DND-41 (cell line): ENCODE measurements at places on chromosomes 3 and 15.

- H3K36me3 ChIP-seq = no peaks in the 10 kb centered on the region
- H3K27me3 ChIP-seq = no peaks in the 10 kb centered on the region
- no peak overlapping the region for H3K4me3 ChIP-seq
- H3K27ac ChIP-seq = no peak overlapping the region
- H3K4me1 ChIP-seq = no peaks in the 10 kb centered on the region
These were observed 905.8 kb downstream of the IGSF11 start for GRCh38 chr3:118128886-118129285.

DNA sequence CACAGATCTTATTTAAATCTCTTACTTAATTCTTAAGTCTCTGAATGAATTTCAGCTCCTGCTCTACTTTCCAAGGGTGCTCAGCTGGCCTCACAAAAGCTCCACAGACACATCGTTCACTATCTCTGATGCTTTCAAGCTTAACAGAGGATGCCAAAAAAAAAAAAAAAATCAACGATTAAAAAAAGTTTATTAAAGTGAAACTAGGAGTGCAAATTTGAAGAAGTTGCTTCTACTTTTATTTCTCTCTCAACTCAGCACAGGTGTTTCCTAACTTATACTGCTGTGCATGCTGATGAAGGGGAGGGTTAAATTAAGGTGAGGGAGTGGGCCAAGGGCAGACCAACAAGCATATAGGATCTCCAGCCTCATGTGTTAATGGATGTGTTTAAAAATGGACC, 157.2 kb downstream of the TIGIT start:
- H3K27me3 ChIP-seq = no peaks in the 10 kb centered on the region
- no peak overlapping the region for H3K27ac ChIP-seq
- H3K36me3 ChIP-seq = no peaks in the 10 kb centered on the region

DNA sequence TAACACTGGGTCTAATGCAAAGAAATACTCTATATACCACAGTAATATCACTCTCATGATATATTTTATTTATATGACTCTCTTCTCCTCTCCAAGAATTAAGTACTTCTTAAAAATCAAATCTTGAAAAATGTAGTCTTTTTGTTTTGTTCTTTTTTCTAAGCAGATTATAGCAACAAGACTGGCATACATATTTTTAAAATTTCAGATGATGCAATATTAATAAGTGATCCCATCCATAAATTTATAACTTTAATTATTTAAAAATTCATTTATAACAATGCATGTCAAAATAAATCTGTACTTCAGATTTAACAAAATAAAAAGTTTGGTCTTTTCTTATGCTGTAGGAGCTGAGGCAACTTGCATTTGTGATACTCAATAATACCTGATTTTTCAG, 95.0 kb upstream of the NEDD4 start:
- H3K36me3 ChIP-seq = peaks cover 14% of the 10 kb centered on the region; the same call in 1 of the 2 replicates
- H3K4me3 ChIP-seq = no peak overlapping the region

- no peak overlapping the region for H3K27ac ChIP-seq
- no peak overlapping the region for H3K4me3 ChIP-seq
- H3K36me3 ChIP-seq = no peaks in the 10 kb centered on the region
- DNase-seq = no peak
These were observed 57.0 kb upstream of the THRB start for GRCh38 chr3:24551626-24552025.

DNA sequence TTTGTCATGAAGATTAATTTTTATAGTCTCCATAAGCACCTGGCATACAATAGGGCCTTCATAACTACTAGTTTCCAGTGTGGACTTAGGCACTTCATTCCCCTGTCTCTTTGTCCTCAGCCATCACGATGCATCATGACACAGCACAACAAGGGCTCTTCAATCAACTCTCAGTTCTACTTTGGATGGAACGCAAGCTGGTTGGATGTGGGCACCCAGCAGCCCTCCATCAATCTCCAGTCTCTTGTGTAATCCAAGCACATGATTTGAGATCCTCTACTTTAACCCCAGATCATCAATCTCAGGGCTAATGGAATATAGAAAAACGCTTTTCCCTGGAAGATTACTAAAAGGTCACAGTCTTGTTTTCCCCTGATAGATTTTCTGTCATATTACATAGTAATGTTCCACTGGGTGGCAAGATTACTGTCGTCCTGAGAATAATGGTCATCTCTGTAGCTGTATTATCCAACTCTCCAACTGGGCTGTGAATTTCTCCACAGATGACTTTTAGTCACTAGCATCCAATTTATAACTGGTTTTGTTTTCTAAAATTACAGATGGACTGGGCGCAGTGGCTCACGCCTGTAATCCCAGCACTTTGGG, 22.9 kb upstream of the CHRNA7 start:
- DNase-seq = no peak
- H3K27me3 ChIP-seq = no peaks in the 10 kb centered on the region
- H3K27ac ChIP-seq = no peak overlapping the region
- no peaks in the 10 kb centered on the region for H3K4me1 ChIP-seq

GRCh38 chr3:155629556-155629955, 115.3 kb downstream of the PLCH1 start:
- DNase-seq = no peak
- no peak overlapping the region for H3K27ac ChIP-seq
- no peaks in the 10 kb centered on the region for H3K27me3 ChIP-seq
- H3K36me3 ChIP-seq = no peaks in the 10 kb centered on the region
- no peak overlapping the region for H3K4me3 ChIP-seq

DNA sequence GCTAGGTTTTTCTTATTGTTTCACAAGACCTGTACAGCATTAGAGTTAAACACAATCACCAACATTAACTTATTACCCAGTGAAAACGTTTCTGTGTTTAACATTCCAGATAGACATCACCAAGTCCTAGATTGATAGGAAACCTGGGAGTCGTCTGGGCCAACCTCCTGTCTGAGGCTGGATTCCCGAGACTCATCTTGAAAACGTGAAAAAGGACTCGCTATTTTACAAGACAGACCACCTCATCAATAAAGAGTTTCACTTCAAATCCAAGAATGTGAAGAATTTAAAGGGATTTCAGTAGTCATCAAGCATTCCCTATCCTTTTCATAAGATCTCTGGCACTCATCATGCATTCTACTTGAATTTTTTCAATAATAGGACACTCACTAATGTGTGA, 626.6 kb downstream of the MCTP2 start:
- H3K36me3 ChIP-seq = no peaks in the 10 kb centered on the region
- DNase-seq = no peak
- H3K27ac ChIP-seq = no peak overlapping the region
- no peak overlapping the region for H3K4me3 ChIP-seq

- no peak overlapping the region for H3K4me3 ChIP-seq
- DNase-seq = no peak
- no peaks in the 10 kb centered on the region for H3K27me3 ChIP-seq
- no peaks in the 10 kb centered on the region for H3K36me3 ChIP-seq
- no peak overlapping the region for H3K27ac ChIP-seq
- H3K4me1 ChIP-seq = no peaks in the 10 kb centered on the region
These were observed 1174.9 kb downstream of the NSUN3 start for GRCh38 chr3:95237783-95238182.

DNA sequence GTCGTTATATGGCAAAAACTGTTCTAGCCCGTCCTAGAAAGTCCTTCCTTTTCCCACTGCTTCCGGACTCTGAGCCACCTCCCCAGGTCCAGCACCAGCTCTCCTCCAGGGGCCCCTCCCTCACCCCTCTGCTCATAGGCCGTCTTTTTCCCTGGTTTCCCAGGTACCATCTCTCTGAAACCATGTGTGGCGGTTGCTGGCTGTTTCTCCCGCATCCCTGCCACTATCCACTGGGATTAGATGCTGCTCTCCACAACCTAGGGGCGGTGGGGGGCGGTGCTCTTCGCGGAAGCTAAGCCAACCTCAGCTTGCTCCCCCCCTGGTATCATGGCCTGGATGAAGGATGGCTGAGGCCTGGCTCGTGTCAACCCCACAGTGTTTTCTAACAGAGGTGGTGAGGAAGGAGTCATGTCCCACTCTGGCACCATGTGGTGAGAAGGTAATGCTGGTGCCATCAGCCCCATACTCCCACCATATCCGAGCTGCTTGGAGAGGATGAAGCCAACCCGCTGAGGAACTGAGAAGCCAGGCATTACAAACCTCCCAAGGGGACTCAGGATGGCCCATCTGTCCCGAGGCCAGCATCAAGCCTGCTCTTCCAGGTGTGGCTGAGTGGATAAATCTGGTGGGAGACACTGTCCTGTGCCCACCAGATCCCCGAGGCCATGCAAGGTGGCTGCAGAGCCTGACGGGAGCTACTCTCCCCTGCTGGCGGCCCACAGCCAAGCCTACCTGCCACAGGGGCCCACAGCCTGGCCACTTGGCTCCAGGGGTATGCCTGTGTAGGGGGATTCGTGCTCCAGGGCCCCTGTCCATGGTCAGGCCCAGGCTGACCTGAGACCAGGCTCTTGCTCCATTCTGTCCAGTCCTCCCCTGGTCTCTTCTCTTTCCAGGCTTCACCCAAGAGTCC, 27.9 kb upstream of the SLC41A3 start:
- no peaks in the 10 kb centered on the region for H3K4me1 ChIP-seq
- DNase-seq = no peak
- H3K27me3 ChIP-seq = no peaks in the 10 kb centered on the region
- H3K4me3 ChIP-seq = no peak overlapping the region

GRCh38 chr3:57935539-57935938, 72.7 kb upstream of the FLNB start:
- H3K4me3 ChIP-seq = no peak overlapping the region
- peaks cover 5% of the 10 kb centered on the region; the same call in 1 of the 2 replicates for H3K36me3 ChIP-seq
- no peaks in the 10 kb centered on the region for H3K4me1 ChIP-seq
- H3K27ac ChIP-seq = no peak overlapping the region; the same call in 1 of the 2 replicates
- H3K27me3 ChIP-seq = no peaks in the 10 kb centered on the region

GRCh38 chr15:90231028-90232017, 2.4 kb downstream of the CIB1 start:
- H3K4me3 ChIP-seq = no peak overlapping the region
- peaks cover 26% of the 10 kb centered on the region for H3K36me3 ChIP-seq
- 0 out of 2 replicates have a peak overlapping the region, but pooled peaks have one; percentile 28 for H3K27ac ChIP-seq
- peaks cover 32% of the 10 kb centered on the region for H3K4me1 ChIP-seq
- peak; percentile 72 for DNase-seq

GRCh38 chr3:23607184-23607847, 198.4 kb upstream of the UBE2E1 start:
- no peak overlapping the region for H3K27ac ChIP-seq
- H3K4me3 ChIP-seq = no peak overlapping the region
- H3K4me1 ChIP-seq = no peaks in the 10 kb centered on the region
- peaks cover 2% of the 10 kb centered on the region for H3K27me3 ChIP-seq
- H3K36me3 ChIP-seq = no peaks in the 10 kb centered on the region

DNA sequence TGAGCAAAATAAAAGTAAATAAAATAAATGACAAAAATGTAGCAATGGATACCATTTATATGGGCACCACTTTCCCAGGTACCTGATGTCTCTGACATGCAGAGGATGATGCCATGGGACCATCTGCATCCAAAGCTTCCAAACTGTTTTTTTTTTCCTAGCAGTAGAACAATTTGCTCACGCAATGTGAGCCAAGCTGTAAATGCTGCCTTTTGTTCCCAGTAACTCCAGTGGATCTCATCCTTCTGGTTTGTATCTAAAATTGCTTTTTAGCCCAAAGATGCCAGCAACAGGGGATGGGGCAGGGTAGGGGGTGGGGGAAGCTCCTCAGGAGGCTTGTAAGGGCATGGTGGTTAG, 32.7 kb downstream of the SLC12A8 start:
- DNase-seq = no peak
- H3K4me3 ChIP-seq = no peak overlapping the region
- no peaks in the 10 kb centered on the region for H3K4me1 ChIP-seq

- H3K27me3 ChIP-seq = no peaks in the 10 kb centered on the region
- H3K27ac ChIP-seq = no peak overlapping the region
- H3K4me1 ChIP-seq = no peaks in the 10 kb centered on the region
- DNase-seq = no peak
- no peaks in the 10 kb centered on the region for H3K36me3 ChIP-seq
These were observed 69.2 kb upstream of the ICE2 start for GRCh38 chr15:60548101-60548500.

- no peaks in the 10 kb centered on the region for H3K4me1 ChIP-seq
- no peaks in the 10 kb centered on the region for H3K36me3 ChIP-seq
- H3K27me3 ChIP-seq = peaks cover 23% of the 10 kb centered on the region
- H3K27ac ChIP-seq = no peak overlapping the region
- no peak for DNase-seq
These were observed 46.4 kb downstream of the GJD2 start for GRCh38 chr15:34708422-34708821.

DNA sequence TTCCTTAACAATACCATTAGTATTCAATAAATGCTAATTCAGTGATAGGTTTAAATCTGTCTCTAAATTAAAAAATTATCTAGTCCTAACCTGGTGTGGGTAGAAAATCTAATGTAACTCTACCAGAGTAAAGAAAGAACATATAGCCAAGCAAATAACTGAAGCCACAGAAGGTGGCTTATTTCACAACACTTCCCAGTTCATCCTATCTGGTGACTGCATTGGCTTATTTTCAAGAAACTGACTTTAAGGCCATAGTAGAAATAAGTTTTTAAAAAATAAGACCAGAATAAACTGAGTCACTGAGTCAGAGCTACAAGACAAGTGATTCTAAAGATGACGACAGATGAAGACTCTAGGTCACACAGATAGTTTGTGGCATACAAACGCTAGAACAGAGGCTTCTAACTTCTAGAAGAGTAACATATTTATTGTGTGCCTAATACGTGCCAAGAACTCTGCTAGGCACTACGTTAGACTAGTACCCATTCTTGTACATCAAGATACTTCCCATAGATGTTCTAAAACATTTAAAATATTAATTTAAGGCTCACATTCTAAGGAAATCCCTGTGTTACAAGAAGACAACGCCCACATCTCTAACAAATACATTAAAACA, 25.9 kb downstream of the TMCC1 start:
- H3K27ac ChIP-seq = no peak overlapping the region
- H3K27me3 ChIP-seq = no peaks in the 10 kb centered on the region
- H3K36me3 ChIP-seq = peaks cover 27% of the 10 kb centered on the region

GRCh38 chr3:194985031-194985578, 285.9 kb downstream of the XXYLT1 start:
- no peak overlapping the region for H3K27ac ChIP-seq
- no peak for DNase-seq
- H3K36me3 ChIP-seq = no peaks in the 10 kb centered on the region
- no peaks in the 10 kb centered on the region for H3K4me1 ChIP-seq

DNA sequence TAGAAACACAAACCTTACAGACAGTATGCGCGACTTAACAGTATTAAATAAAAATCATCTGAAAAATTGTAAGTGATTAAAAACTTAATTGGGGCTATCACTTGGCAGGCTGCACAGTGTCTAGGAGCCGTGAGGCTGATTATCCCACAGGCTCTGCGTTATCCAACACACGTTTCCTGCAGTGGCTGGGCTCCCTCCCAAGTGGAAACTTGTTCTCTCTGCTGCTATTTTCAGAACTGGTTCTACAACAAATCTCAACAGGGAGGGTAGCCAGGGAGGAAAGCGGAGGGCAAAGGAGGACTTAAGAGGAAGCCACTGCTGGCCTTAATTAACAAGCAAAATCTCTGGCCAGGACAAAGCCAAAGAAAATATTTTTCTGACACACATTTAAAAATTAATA, 555.2 kb downstream of the MAGI1 start:
- no peak overlapping the region for H3K4me3 ChIP-seq
- H3K27ac ChIP-seq = no peak overlapping the region
- H3K27me3 ChIP-seq = no peaks in the 10 kb centered on the region
- no peaks in the 10 kb centered on the region for H3K36me3 ChIP-seq

GRCh38 chr3:98600412-98601095, 7.1 kb upstream of the CPOX start:
- H3K27me3 ChIP-seq = no peaks in the 10 kb centered on the region
- no peaks in the 10 kb centered on the region for H3K36me3 ChIP-seq
- DNase-seq = no peak
- no peak overlapping the region for H3K4me3 ChIP-seq
- H3K27ac ChIP-seq = no peak overlapping the region

- H3K27ac ChIP-seq = no peak overlapping the region
- no peak overlapping the region for H3K4me3 ChIP-seq
- no peaks in the 10 kb centered on the region for H3K4me1 ChIP-seq
These were observed 54.8 kb downstream of the ARHGEF26 start for GRCh38 chr3:154176036-154176435.
